ENCODE measurements at places on chromosomes 6 and 20.

GRCh38 chr6:75156186-75156878, 49.5 kb downstream of the COL12A1 start:
- DNase-seq = no peak

- DNase-seq = no peak
These were observed 112.2 kb downstream of the LRFN2 start for GRCh38 chr6:40474937-40475336.

GRCh38 chr20:12660918-12661317, 347.9 kb upstream of the SPTLC3 start:
- no peak for DNase-seq

DNA sequence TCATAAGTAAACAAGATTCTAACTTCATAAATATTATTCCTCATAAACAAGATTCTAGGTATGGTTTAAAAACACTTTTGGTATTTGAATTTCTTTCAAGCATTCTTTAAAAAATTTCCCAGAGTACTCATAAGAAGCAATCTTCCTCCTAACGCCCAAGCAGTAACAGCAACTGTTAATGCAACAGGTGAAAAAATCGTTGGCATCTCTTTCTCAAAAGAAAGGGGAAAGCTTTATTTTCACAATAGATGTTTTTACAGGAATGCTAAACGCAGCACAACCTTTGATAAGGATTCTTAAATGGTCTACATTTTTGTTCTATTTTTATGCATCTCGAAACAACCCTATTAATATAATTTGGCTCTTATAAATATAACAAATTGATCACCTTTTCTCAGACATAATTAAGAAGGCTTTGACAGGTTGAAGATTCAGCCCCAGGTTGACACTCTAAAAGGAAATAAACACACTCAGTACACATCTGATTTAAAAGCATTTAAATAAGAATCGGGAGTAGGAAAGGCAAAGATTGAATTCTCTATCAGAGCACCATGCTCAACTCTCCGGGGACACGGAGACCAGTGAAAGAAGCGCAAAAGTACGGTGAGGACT, 634 bp downstream of the AHI1 start:
- no peak for DNase-seq

- DNase-seq = no peak
These were observed 11.3 kb downstream of the CARMIL1 start for GRCh38 chr6:25290306-25291060.

DNA sequence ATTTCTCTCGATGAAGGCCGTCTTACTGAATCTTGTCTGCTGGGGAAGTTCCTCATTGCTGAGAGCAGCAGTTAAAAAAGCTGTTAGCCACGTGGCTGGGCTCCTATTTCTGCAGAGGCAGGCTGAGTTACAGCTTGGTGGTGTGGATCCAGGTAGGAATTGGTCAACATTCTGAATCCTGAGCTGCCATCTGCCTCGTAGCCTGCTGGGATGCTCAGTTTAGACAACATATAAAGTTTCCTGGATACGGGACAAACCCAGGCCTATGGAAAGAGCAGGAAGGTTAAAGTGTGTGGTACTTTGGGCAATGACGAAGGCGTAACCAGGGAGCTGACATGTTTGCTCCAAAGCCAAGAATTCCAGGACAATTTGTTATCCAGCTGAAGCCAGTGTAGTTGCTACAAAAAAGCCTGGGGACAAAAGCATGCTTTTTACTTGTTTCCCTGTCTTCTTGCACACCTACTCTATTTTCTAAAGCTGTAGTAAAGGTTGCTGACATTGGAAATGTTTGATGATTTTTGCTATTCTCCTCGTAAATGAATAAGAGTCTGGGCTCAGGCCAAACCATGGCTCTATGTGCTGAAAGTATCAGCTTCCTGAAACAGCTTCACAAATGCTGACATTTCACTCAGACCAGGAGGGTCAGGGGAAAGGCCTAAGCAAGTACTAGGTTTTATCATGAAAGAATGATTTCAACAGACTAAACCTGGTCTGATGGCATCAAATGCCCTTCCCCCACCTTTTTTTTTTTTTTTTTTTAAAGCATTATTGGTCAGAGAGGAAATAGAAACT, 12.4 kb upstream of the MYLK2 start:
- no peak for DNase-seq

GRCh38 chr6:52871621-52872020, 31.0 kb upstream of the GSTA5 start:
- no peak for DNase-seq

DNA sequence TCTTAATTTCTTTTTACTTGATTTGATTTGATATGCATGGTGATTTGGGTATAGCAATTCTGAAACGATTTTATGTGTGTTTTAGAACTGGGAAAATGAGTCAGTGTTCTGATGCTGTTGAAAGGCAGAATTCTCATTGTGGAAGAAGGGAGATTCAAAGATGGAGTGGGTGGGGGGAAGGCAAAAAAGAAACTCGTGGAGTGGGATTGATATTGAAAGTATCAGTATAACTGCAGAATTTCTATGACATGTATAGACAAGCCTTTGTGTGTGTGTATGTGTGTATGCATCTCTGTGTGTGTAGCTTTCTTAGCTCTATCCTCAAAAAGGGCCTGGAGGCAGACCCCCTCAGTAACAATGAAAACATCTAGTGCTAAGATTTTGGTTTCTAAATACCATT, 184.3 kb upstream of the OLIG3 start:
- no peak for DNase-seq

DNA sequence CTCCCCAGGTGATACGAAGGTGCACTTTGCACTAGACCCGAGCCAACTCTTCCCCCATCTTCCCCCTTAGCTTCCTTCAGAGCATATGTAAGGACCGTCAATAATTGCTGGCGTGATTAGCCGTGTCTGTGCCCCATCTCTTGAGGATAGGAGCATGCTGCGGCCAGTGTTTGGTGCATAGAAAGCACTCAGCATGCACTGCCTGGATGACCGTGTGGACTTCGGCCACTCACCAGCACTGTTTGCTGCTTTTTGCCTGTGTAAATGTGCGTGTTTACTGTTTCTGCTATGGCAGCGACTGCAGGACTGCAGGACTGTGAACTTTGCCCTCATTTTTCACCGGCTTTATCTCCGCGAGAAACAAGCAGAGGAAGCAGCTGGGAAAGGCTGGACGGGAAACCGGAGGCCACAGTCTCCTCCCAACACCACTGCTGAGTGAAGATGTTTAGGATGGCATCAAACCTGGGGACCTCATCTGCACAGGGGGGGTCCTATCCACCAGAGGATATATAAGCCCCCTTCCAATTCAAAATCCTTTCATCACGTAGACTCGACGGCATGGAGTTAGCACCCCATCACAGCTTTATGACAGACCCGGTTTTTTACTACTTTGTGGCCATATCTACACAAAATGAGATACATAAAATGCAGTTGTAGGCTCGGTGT, 150.6 kb upstream of the AFDN start:
- DNase-seq = no peak

DNA sequence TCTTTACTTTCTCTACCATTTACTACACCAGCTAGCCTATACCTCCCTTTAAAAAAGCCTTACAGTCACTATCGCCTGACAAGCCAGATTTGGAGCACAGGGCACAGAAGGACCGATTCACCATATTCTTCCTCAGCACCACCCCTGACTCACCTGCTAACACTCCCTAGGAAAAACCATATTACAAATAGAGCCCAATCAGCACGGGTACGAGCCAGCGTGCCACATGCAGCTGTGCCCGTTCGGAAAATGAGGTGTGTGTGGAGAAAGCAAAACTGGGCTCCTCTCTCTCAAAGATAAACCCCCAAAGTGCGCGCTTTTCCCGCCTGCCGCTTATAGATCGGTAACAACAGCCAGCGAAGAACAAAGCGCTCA, 1.2 kb downstream of the SYNCRIP start:
- DNase-seq = no peak

- DNase-seq = no peak
These were observed 554.3 kb downstream of the CD109 start for GRCh38 chr6:74250161-74250818.

GRCh38 chr6:106005013-106005412, 81.1 kb upstream of the PRDM1 start:
- no peak for DNase-seq

GRCh38 chr20:38602185-38602581, 574 bp downstream of the ARHGAP40 start:
- no peak for DNase-seq

DNA sequence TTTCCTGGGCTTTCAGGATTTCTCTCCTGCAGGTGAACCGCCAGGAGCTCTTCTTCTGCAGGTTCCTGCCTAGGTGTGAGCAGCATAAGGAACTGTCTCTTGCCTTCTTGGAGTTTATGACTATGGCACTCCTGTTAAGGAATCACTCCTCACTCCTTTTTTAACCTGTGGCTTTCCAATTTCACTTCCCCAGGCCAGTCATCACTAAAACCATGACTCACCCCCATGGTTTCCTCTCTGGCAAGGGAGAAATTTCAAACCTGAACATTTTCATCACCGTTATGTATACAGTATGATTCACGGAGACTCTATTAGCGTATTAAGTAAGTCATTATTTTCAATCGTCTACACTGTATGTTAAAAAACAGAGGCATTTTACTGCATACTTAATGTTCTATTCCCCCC, 78.2 kb upstream of the ARID1B start:
- DNase-seq = no peak

- no peak for DNase-seq
These were observed 53.0 kb upstream of the ZNF337 start for GRCh38 chr20:25749649-25750048.

DNA sequence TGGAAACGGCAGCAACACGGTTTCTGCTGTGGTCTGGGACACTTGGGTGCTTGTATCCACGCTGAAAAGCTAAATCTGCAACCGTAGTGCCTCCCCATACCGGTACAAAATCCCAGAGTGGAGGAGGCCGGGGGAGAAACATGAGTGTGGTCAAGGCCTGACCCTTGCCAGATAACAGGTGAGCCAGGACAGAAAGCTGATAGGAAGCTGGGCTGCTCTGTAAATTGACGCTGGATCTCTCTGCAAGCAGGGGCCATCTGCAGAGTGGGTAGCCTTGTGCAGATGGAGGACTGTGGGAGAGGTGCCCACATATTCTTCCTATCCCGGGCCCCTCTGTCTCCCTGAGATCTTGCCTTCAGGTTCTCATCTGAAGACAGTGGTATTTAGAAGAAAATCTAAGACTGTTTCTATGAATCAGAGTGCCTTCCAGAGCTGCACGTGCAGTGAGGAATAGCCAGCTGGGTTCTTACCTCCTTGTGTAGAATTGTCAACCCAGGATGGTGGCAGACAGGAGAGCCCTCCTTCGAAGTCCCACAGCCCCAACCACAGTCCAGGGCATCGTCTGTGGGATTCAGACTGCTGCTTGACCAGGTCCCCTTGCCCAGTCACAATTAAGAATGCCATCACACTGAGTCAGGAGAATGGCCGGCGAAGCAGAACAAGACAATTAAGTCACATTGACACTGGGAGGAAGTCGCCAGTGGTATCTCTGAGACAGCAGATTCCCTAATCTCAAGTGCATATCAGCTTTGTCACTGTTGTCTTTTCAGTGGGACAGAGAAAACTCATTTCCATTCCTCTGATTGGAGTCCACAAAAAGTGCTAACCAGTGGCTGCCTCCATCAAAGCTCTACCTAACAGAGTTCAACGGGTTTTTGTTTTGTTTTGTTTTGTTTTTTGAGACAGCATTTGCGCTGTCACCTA, 100.0 kb upstream of the RIPOR2 start:
- DNase-seq = no peak

- DNase-seq = no peak
These were observed 10.2 kb upstream of the MTG2 start for GRCh38 chr20:62172666-62173065.

DNA sequence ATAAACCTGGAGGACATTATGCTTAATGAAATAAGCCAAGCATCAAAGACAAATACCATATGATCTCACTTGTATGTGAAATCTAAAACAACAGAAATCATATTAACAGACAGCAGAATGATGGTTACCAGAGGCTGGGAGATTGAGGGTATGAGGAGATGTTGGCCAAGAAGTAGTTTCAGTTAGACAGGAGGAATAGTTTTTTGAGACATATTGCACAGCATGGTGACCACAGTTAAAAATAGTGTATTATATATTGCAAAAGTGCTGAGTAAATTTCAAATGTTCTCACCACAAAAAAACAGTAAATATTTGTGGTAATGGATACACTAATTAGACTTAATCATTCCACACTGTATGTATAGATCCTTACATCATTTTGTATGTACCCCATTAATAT, 1.8 kb downstream of the GABRR1 start:
- DNase-seq = no peak

DNA sequence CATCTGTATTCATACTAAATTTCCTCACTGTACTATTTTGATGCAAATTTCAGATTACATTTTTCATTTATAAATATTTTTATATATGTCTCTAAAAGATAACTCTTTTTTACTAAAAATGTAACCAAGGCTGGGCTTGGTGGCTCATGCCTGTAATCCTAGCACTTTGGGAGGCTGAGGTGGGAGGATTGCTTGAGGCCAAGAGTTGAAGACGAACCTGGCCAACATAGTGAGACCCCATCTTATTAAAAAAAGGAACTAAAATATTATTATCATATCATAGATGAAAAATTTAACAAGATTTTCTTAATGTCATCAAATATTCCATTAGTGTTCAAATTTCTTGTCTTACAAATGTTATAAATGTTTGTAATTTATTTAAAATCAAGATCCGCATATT, 6.6 kb upstream of the DNPH1 start:
- no peak for DNase-seq

- DNase-seq = no peak
These were observed 16.9 kb downstream of the GPR31 start for GRCh38 chr6:167140589-167141474.

GRCh38 chr20:478949-479429, 16.7 kb upstream of the TBC1D20 start:
- no peak for DNase-seq

DNA sequence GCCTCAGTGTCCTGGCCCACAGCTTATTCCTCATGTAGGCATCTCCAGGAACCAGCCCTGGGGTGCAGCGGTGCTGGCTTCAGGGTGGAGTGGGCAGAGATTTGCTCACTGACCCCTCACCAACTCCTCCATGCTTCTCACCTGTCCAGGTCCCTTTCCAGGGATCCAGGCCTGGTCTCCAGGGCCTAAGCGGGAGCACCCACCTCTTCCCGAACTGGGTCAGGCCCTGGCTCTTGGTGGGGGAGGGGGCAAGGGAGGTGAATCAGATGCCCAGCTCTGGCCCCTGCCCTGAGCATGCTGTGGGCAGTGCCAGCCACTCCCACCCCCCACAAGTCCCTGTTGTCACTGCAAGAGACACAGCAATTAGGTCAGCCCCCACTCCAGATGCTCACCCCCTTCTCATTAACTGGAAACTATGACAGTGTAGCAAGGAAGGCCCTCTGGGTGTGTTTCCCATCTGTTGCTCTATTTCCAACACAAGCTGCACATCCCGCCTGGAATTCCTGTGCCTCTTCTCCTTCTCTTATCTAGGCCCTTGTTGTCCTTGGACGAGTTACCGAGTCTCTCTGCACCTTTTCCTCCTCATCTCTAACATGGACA, 37.0 kb downstream of the MDFI start:
- DNase-seq = peak; percentile 26

GRCh38 chr6:22765015-22765414, 195.6 kb downstream of the HDGFL1 start:
- DNase-seq = no peak

DNA sequence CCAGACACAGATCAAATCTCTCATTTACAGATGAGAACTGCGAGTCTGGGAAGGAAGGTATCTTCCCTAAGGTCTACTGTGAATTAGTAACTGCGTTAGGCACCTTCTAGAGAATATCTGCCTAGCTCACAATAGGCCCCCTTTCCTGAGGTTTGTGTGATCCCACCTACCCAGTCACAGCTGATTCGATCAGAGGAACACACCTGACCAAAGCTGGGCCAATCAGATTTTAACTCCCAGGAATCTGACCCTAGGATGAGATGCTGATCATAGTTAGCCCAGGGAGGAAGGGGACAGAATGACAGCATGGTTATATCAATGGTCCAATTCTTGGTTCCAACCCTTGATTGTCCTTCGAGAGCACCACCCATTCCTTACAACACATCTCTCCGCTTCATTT, 7.4 kb upstream of the CCDC167 start:
- no peak for DNase-seq

All from Right ventricle myocardium superior (tissue), 1 donor.